ENCODE measurements at places on chromosomes 6 and 20.

DNA sequence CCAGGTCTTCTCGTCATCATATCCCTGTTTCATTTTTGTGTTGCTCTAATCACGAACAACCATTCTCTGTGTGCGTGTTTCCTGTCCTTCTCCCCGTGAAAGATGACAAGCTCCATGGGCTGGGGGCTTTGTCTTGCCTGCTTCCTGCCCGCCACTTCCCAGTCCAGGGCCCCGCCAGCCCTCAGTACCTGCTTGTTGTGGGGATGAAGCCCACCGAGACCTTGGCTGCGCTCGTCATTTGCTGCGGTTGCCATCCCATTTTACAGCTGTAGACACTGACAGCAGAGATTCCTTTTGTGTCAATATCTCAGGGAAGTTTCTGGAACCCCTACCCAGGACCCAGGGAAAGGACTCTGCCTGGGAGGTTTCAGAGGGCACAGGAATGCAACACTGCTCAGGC, 40.3 kb upstream of the STX16 start:
- no peak for DNase-seq

DNA sequence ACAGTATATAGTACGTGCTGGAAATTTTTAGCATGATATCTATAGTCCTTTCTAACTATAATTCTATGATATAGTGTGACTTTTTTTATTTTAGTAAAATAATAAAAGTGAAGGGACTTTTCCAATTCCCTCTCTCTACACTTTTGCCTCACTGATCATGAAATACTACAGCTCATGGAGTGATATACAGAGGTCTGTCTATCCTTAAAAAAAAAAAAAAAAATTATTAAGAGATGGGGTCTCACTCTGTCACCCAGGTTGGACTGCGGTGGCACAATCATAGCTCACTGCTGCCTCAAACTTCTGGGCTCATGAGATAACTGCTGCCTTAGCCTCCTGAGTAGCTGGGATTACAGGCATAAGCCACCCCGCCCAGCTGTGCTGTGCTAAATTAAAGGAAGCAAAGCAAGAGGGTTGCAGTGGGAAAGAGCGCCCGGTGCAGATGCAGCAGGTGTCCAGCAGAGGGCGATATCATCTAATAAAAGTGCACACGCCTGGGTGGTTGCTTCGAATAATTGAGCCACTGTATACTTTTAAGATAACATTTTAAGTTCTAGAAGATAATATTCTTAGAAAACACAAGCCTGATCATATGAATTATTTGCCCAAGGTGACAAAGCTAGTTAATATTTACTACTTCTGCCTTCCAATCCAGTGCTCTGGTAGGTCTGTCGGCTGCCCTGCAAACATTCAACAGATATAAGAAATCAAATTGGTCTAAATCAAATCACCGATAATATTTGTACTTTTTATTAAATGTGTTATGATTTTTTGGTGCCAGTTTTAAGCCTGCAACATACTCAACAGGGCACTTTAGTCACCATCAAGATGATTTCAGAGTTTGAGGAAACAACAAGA, 94.9 kb upstream of the NT5E start:
- DNase-seq, result peak; percentile 65

GRCh38 chr6:81215092-81215432, 537.4 kb downstream of the TENT5A start:
- no peak for DNase-seq

GRCh38 chr6:116101790-116102189, 1.1 kb downstream of the NT5DC1 start:
- no peak for DNase-seq

DNA sequence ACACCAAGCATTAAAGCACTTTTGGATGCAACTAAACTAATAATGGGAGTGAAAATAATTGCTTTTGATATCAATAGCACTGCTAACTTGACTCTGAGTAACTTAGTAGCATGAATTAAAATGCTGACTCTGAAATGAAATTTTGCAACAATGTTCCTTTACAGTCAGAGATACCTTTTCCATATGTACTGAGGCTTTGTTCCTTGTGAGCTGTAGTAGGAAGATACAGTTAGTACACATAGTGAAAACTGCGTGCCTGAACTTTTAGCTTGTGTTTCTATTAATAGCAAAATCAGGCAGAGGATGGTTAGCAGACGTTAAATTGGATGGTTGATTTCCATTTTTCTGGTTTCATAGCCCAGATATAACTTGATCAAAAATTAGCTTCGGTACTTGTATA, 18.6 kb downstream of the ADGRG6 start:
- no peak for DNase-seq

- DNase-seq, result no peak
Measured at GRCh38 chr6:74857157-74857556, 348.7 kb downstream of the COL12A1 start.

- DNase-seq, result no peak
Measured at GRCh38 chr6:156068881-156069280, 613.2 kb upstream of the NOX3 start.

Measured in activated T-cell treated with anti-CD3 and anti-CD28 coated beads, Interleukin-2, amount 50 U/mL, for 1 hour (primary cell).